ENCODE measurements at places on chromosomes 11 and 22.

GRCh38 chr22:17969701-17970113, 54.7 kb downstream of the MICAL3 start:
- DNase-seq: no peak

GRCh38 chr22:48599346-48599745, 1228.3 kb downstream of the BRD1 start:
- no peak for DNase-seq

DNA sequence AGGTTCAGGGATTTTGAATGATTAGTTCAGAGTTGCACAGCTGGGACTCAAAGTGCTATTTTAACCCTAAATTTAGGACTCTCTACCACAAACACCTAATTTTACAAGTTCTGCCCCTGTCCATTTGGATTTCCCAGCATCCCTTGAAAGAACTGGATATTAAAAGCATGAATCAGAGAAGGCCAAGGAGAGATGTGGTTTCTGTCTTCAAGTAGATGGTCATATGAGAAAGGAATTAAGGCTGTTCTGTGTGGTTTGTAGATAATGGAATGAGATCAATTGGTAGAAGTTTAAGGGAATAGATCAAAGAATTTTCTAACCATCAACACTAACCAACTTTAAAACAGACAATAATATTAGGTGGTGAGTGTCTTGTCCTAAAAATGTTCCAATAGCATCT, 106.4 kb upstream of the TENM4 start:
- no peak for DNase-seq

GRCh38 chr11:103586756-103587155, 449.7 kb upstream of the DDI1 start:
- DNase-seq: no peak

GRCh38 chr22:25876871-25877270, 134.9 kb downstream of the MYO18B start:
- DNase-seq: no peak

DNA sequence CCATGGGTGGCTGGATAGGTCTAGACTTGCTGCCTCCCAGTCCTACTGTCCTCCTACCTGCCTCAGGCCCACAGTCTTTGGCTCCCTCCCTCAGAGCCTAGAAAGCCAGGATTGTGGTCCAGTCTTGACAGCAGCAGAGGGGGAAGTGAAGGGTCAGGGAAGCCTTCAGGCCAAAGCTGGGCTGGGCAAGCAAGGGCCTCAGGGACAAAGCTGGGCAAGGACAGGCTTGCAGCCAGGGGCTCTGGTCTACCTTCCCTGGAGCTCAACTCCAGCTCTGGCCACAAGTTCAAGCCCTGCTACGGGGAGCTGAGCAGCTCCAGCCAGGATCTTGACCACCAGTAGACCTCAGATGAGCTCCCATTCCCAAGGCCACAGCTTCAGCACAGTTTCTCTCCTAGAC, 14.9 kb downstream of the LMO1 start:
- no peak for DNase-seq

GRCh38 chr22:17971711-17972110, 52.6 kb downstream of the MICAL3 start:
- DNase-seq: no peak

GRCh38 chr11:111456859-111457730, 55.1 kb downstream of the BTG4 start:
- no peak for DNase-seq

GRCh38 chr11:17013548-17014320, 480 bp downstream of the PLEKHA7 start:
- DNase-seq: no peak

DNA sequence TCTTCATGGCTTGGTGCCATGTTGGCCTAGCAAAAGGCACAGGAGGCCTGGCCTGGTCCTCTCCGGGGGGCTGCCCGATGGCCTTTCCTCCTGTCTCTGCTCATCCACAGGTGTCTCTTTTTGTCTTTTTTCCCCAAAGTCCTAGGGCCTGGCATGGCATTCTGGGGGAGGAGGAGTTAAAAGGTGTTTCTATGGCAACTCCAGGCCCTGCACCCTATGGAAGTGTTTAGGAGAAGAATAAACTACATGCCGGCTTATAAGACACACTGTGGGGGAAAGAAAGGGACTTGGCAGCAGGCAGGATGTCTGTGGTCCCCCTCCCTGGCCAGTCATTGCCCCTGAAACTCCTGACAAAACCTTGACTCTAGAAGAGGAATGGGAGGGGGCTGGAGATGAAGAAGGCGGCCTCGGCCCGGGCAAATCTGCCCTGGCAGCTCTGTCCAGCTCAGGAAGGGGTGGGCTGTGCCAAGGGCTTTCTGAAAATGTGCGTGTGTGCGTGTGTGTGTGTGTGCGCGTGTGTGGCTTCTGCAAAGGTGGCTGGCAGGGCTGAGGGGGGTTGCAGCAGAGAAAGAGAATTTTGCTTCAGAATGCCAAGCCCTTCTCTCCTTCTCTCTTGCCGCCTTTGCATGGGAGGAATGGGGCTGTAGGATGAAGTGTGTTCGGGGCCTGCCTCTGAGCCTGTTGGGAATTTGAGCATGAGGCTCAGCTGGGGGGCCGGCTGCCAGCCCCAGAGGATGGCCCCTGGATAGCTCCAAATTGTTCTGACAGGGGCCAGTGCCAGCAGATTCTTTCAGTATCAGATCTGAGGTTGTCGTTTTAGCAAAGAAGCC, 3.2 kb downstream of the TIMP3 start:
- DNase-seq: no peak

- no peak for DNase-seq
Observed at GRCh38 chr22:27972732-27973698, 54.0 kb upstream of the PITPNB start.

- no peak for DNase-seq
Observed at GRCh38 chr11:125452125-125452470, 44.0 kb downstream of the FEZ1 start.

DNA sequence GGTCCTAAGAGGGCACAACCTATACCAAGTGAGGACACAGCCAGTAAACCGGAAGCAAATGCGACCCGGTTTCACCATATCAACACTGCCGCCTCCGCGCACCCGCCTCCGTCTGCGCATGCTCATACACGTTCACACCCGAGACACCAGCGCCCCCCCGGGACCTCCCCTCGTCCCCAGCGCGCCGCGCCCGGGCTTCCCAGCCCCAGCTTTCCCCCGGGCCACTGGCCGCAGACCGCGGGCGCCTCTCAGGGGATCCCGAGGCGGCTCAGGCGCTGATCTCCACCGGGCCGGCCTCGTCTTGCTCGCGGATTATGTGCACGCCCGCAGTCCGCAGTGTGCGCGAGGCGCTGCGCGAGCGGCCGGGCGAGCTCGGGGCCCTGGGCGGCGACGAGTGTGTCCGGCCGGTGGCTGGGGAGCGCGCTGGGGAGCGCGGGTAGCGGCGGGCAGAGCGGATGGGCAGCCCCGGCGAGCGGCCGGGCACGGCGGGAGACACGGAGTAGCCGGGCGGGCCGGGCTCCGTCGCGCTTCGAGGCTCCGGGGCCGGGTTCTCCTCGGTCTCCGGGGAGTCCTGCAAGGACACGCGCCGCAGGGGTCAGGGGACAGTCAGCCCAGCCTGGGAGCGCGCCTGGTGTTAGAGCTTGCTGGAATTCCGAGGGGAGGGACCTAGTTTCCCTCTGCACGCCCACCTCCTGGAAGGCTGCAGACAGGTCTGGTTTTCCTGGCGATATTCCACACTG, 2.0 kb downstream of the HEPN1 start:
- peak; percentile 65 for DNase-seq

- DNase-seq: no peak
Observed at GRCh38 chr11:34860034-34860433, 56.1 kb downstream of the APIP start.

- no peak for DNase-seq
Observed at GRCh38 chr11:9838961-9839360, 175.1 kb downstream of the SWAP70 start.

- DNase-seq: no peak
Observed at GRCh38 chr11:105613183-105613582, 3.3 kb downstream of the GRIA4 start.

- DNase-seq: no peak
Observed at GRCh38 chr11:94218372-94218771, 86.0 kb upstream of the IZUMO1R start.

- no peak for DNase-seq
Observed at GRCh38 chr11:8532475-8532874, 61.6 kb downstream of the STK33 start.

DNA sequence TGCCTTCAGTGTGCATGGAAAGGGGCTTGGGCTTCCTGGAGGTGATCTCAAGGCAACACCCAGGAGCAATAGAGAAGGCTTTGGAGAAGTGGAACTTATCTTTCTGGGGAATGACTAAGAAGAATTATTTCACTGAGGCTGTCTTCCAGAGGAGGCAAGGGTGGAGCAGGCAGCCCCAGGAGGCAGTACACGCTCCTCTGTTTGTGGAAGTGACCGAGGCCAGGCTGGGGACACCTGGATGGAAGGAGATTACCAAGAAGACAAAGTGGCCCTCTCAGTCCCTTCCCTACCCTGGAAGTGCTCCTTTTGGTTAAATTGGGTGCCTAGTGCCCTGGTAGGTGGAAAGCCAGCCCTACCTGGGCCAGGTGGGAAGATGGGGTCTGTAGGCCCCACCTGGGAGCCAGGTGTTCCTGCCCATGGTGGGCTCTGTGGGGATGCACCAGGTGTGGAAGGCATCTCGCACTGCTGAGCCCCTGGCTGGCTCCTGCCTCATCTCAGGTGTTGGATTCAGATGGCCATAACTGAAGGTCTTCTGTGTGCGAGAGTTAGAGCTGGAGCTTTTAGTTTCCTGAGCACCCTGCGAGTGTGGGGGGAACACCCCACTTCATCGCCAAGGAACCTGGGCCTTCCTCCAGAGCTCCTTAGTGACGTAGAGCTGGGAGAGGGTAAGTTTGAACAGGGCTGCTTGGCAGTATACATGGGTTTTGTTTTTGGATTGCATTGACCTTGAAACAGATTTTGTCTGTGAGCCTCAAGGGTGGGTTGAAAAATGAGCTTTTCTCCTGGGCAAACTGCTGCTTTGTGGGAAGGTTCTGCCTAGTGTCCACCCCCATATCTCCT, 46.1 kb downstream of the MICAL2 start:
- no peak for DNase-seq

DNA sequence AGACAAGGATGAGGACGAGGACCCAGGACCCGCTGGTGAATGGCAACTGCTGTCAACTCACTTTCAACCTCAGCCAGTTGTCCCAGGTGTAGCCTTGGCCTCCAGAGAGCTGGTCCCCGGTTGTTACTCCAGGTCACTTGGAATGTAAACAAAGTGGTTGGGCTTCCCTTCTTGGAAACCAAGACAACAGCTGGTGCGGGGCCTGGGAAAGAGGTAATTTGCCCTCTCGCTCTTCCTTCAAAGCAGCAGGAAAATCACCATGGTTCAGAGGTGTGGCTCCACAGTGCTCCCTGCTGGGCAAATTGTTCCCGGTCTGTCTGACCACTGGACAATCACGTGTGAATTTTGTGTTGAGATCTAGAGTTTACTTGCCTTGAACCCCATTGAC, 15.0 kb downstream of the SLC1A2 start:
- no peak for DNase-seq

- DNase-seq: no peak
Observed at GRCh38 chr22:19066531-19067271, 55.5 kb downstream of the DGCR2 start.

DNA sequence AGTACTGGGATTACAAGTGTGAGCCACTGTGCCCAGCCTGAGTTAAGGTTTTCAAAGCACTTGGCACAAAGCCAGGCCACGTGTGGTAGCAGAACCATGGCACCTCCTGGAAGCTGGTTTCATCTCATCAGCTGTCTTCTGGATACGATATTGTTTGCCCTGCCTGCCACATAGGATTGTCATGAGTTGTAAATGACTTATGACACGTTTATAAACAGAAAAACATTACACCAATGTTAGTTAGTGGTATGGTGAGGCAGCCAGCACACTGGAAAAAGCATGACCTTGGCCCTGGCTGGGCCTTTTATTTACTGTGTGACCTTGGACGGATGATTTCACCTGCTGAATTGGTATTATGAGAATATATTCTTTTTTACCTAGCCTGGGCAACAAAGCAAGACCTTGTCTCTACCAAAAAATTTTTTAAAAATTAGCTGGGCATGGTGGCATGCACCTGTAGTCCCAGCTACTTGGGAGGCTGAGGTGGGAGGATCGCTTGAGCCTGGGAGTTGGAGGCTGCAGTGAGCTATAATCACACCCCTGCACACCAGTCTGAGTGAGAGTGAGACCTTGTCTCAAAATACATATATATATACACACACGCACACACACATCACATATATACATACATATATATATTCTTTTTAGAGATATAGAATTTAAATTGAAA, 24.0 kb upstream of the MYH9 start:
- DNase-seq: peak; percentile 18

DNA sequence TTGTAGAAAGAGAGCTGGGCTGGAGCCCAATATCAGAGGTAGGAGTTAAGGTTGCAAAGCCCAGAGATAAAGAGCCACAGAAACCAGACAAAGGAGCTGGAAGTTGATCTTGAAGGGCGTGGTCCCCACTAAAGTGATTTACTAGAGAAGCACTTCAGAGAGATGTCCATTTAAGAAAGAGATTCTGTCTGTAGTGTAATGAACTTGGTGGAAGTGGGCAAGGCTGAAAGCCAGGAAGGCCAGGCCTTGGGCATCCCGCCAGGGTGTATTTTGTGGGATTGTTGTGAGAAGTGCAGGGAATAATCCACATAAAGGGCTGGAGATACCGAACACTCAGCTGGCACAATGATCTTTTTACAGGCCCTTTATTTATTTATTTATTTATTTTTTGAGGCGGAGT, 1398.8 kb downstream of the TBC1D22A start:
- DNase-seq: no peak

- DNase-seq: no peak
Observed at GRCh38 chr11:106131998-106132397, 54.5 kb downstream of the AASDHPPT start.

GRCh38 chr11:41609511-41609910, 150.1 kb upstream of the LRRC4C start:
- DNase-seq: no peak

DNA sequence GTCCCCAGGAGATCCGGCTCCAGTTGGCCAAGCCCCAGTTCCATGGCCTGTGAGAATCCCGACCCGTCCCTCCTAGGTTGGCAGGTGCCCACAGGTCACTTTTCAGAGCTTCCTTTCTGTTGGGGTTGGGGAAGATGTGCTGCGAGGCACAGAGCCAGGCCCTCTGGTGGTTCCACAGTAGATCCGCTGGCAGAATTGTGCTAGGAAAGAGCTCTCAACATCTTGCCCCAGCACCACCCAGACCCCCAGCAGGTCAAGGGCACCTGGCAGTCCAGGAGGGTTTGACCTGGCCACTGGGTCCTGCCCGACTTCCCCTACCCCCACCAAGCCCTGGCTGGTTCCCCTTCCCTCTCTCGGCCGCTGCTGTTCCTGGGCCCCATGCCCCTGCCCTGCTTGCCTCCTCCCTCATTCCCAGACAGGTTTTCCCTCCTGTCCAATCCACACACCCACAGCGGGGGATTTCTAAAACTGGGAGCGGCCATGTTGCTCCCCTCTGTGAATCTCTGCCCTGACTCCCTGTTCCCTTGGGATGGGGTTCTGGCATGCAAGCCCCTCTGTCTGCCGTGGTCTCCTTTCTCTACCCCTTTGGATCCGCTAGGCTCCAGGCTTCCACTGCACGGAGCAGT, 26.2 kb upstream of the GCAT start:
- no peak for DNase-seq

All from stimulated activated CD8-positive, alpha-beta memory T cell treated with anti-CD3 and anti-CD28 coated beads, Interleukin-2, amount 100 ng/mL, for 1 hour (primary cell).